Hindlimb muscle (tissue), 1 donor: ENCODE measurements at places on chromosomes 5 and 9.

DNA sequence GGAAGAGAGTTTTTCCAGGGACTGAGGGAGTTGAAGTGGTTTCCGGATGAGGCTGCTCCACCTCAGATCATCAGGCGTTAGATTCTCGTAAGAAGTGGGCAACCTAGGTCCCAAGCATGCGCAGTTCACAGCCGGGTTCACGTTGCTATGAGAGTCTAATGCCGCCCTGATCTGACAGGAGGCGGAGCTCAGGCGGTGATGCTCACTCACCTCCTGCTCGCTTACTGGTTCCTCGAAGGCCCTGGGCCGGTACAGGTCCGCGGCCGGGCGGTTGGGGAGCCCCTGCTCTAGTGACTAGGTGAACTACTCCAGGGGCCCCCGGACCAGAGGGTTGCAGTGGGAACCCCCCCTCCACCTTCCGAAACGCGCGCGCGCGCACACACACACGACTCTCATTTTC lies 997 bp upstream of the RNF130 start:
- DNase-seq: no peak

DNA sequence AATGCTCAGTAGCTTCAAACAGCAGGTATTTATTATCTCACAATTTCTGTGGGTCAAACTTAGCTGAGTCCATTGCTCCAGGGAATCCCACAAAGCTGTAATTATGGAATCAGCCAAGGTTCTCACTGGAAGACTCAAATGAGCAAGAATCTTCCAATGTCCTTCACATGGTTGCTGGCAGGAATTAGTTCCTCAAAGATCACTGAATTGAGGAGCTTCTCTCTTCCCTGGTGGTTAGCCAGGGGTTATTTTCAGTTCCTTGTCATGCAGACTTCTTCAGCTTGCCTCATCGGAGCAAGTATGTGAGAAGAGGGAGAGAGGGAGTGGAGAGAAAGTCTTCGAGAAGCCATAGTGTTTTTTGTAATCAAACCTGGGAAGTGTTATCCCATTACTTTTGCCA lies 2331.9 kb downstream of the MAT2B start:
- DNase-seq: peak; percentile 21

DNA sequence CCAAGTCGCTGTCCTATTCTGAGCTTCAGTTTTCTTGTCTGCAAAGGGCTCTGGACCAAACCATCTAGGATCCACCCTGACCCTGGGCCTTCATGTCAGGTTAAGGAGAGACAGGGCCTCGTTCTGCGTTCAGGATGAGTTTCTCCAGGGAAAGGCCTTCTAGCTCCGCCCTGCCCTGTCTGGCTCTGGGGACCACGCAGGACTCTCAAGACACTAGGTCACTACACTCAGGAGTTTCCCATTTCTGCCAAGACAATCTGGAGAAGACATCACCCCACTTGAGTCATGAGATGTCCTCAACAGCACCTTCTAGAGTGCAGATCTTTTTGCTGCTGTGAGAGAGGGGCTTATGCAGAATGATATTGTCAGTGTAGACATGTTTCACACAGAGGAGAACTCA lies 53.2 kb upstream of the KCNMB1 start:
- no peak for DNase-seq

GRCh38 chr5:140674629-140675028 lies 1.3 kb upstream of the DND1 start:
- DNase-seq: no peak

DNA sequence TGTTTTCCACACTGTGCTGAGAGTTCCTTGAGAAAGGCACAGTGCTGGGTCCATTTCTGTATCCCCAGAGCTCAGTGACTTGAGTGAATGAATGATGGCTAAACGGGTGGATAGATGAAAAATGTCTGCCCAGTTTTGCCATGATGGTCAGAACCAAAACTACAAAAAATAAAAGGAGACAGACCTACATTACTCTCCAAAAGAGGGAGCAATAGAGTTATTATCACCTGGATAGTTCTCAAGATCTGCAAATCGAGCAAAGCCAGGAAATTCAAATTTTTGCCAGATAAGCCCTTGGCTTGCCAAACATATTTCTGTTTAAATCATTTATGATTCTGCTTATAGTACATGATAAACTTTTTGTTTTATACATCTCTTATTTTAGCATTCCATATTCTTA lies 214.2 kb upstream of the ZNF462 start:
- DNase-seq: no peak
